Stimulated activated CD8-positive, alpha-beta memory T cell treated with anti-CD3 and anti-CD28 coated beads, Interleukin-7, amount 100 ng/mL, for 24 hours (primary cell): ENCODE measurements at places on chromosomes 7 and 10.

DNA sequence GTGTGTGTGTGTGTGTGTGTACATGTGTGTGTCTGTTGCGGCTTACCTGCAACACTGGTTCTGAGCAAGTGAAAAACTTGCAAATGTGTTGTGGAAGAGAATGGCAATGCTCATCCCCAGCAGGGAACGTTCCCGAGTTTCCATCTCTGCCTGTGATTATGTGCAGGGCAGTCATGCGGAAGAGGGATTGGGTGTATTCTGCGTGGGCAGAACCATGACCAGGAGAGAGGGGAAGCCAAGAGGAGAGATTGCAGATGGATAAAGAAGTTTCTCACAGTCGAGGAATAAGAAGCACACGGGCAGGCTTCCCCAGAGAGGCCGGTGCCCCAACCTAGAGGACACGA, 99.9 kb downstream of the CTBP2 start:
- DNase-seq, result no peak

DNA sequence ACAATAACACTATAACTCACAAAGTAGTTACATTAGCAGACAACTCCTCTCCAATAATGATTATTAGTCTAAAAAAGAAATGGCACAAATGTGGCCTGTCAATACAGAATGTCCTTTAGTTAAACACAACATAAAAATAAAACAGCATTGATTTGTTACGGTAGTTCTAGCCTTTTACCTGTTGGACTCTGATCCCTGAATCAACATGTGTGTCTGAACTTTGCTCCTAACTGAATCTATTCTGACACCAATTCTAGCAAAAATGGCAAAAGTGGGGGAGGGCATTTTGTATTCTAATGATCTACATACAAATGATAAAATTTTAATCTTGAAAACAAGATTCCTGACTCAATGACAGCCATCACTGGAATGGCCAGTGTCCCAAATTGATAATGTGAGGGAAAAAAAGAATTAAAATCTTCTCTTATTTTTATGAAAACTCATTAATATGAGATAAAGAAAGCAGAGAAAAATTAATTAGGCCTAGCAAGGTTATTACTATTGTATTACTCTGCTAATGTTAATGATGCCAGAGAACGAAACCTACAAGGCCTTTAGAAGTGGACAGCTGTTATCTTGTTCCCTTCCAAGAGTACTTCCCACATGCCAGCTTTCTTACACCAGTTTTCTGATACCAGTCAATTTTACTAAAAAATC, 30.2 kb downstream of the FRA10AC1 start:
- no peak for DNase-seq

- DNase-seq, result no peak
These were observed 251.7 kb upstream of the MYO3A start for GRCh38 chr10:25682203-25682851.

- no peak for DNase-seq
These were observed 182.7 kb downstream of the ZMYND11 start for GRCh38 chr10:317926-318325.

DNA sequence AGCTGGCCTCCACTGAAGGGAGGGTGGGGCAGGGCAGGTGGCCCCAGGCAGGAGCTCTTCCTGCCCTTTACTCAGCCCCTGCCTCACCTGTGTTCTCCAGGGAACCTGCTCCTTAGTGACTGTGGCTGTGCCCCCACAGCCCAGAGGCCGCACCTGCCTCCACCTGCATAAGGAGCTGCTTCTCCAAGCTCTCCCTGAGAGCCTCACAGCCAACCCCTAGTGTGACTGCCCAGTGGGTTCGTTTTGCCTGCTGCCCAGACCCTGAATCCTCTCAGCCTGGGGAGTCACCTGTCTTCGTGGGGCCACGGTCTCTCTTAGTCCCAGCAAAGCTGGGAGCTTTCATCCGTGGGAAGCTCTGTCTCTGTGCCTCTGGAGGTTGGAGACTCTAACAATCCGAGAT, 94.4 kb downstream of the GLRX3 start:
- DNase-seq, result no peak

DNA sequence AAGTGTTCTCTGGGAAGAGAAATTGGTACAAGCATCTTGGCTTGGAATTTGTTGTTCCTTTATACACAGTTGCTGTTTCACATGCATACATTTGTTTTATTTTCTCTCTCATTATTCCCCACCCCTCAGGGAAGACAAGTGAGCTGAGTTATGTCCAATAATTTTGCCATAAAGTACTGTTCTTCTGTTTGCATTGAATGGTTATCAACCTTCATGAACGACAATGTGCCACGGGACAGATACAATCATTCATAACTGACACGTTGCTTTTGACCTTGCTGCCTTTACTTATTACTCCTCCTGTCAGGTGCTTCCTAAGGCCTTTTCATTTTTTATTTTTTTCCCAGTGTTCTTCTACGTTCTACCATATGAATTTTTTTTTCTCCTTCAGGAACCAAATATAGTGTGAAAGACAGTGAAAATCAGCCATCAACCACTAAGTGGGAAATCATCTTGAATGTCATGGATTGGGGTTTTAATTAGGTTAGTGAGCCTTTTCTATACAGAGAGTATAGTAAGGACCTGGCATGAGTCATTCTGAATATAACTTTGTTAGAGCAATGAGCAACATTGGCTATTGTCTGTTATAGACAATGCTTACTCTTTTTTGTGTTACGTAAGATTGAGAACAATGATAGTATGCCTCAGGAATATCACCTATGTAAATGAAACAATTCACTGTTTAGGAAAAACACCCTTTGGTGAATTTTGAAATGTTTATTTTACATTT, 383.2 kb downstream of the MALRD1 start:
- no peak for DNase-seq

DNA sequence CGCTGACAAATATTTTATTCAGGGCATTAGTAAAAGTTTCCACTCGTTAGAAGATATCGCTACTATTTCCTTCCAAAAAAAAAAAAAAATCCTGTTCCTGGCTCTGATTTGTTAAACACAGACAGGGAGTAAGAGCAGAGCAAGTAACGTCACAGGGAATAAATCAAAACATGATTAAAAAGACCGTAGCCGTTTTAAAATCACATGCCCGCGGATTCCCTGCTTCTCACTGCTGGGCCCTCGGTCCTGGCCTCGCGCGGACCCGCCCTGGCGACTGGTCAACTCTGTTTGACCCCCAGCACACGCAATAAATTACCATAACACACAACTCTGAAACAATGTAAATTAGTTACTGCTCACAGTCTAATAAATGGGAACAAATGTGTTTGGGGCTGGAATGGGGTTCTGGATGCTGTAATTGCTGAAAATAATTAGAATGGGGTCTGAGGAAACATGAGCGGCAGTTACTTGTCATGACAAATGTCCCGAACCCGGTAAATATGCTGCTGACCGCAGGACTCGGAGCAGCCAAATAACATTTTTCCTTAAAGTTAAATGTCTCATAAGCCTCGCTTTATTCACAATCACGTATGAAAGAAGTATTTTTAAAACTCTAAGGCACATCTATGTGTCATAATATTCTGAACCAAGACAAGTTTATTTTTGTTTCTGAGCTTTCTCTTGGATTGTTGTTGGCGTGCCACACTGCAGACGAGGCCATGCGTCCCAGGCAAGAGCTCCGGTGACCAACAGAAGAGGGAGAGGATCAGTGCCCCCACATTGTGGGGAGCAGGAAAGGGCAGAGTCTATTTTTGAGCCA, 17.9 kb downstream of the EBF3 start:
- no peak for DNase-seq

- DNase-seq, result no peak
These were observed 9.3 kb upstream of the SLC25A13 start for GRCh38 chr7:96331233-96331632.

- no peak for DNase-seq
These were observed 33.8 kb upstream of the ICA1 start for GRCh38 chr7:8295638-8296361.

GRCh38 chr10:122163174-122164022, 107.7 kb upstream of the BTBD16 start:
- DNase-seq, result no peak

GRCh38 chr7:40098810-40099209, 35.6 kb downstream of the MPLKIP start:
- DNase-seq, result no peak

- no peak for DNase-seq
These were observed 1.2 kb downstream of the GTPBP10 start for GRCh38 chr7:90347759-90348158.

DNA sequence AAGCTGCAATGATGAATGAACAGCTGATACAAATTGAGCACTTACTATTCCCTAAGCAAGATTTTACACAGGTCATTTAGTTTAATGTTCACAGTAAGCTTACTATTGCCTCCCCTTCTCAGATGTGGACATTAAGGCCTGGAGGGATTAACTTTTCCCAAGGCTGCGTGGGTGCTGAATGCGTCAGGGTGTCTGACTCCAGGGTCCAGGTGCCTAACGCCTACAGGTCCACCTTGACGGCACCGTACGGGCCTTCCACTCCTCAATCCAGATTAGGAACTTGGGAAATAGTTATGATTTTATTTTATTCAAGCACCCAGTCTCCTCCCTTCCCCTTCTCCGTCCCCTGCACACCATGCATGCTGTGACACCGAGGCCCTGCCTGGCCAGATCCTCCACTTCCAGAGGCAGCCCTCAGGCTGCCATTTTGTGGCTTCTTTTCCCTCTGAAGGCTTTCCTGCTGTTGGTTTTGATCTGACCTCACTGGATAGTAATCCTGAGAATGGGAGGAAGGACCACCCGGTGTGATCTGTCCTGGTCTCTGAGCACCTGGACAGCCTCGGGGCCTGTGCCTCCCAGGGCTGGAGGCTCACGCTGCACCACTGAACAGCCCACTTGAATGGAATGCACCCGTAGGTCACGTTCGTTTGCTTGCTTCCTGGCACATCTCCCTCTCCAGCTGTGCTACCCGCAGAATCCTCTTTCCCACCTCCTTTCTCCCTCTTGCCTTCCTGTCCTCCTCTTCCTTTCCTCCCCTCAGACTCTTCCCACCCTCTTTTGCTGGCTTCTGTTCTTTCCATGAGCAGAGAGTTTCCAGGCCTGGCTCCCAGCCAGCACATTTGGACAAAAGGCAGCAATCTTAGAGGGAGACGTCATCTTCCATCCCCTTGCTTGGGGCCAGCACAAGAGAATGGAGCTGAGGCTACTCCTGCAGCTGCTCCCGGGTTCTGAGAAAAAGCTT, 14.4 kb downstream of the DENND2A start:
- DNase-seq, result no peak

DNA sequence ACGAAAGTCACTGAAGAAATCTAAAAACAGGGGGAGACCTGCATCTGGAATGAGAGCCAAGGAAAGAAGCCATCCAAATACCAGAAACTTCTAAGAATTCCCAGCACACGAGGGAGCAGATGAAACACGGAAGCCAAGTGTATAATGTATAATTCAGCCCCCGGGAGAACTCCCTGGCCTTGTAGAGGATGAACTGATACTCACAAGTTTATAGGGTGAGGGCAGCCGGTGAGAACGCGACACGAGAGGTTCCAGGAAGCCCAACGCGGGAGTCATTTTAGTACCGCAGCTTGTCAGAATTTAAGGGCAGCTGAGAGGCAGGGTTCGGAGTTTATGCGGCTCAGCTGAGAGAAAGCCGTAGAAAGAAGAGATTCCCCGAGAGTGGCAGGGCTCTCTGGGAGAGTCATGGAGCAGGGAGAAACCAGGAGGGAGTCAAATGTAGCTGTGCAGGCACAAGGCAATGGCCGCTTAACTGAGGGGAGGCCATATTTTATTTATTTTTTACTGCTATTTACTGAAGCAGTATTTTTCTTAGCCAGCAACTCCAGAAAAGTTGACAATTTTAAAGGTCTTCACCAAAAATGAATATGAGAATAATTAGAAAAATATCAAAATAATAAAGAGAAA, 164.0 kb downstream of the NPSR1 start:
- no peak for DNase-seq
